T-cell (primary cell): ENCODE measurements at places on chromosomes 12 and 14. TPM values are rescaled to one million over a fixed set of nuclear protein-coding genes. Genes with fewer than 3 reads are reported as not detected.
A peak's percentile ranks its signal among the peaks of the same experiment; 100 is the strongest.

Gene CCND2
- 178 TPM for total RNA-seq

DNA sequence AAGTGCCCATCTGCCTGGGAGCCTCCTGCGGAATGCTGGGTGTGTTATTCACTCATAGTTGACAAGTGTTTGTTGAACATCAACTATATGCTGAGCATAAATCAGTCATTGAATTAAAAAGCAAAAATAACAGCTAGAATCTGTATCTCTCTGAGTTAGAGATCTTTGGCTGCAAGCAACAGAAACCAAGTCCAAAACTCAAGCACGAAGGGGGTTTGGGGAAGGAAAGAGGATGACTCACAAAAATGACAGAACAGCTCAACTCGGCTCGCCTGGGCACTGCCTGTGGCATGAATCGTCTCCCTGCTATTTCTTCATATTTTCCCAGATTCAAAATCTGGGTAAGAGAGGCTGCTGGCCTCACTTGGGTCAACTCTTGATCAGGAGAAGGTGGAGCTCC lies 72.6 kb upstream of the NCOR2 start:
- DNase-seq = no peak

DNA sequence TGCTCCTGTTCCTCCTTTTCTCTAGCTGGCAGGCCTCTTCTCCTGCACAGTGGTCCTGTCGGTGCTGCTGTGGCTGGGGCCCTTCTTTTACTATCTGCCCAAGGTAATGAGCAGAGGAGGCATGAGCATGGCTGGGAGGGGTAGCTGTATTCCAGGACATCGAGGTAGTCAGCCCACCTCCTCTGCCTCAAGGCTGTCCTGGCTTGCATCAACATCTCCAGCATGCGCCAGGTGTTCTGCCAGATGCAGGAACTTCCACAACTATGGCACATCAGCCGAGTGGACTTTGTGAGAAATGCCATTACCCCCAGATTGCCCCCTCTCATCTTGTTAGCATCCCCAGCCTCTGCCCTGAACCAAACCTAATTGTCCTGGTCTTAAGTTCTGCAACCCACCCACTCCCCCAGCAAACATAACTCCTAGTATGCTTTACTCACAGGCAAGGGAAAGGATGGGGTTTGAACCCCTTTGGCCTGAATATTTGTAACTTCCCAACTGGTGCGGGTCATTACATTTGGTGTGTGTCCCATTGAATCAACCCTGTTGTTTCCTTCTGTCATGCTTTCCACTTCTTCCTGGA lies 9.1 kb downstream of the B4GALNT1 start:
- no peak for DNase-seq

- DNase-seq = no peak
Measured at GRCh38 chr12:105026411-105026810, 40.3 kb downstream of the NOPCHAP1 start.

DNA sequence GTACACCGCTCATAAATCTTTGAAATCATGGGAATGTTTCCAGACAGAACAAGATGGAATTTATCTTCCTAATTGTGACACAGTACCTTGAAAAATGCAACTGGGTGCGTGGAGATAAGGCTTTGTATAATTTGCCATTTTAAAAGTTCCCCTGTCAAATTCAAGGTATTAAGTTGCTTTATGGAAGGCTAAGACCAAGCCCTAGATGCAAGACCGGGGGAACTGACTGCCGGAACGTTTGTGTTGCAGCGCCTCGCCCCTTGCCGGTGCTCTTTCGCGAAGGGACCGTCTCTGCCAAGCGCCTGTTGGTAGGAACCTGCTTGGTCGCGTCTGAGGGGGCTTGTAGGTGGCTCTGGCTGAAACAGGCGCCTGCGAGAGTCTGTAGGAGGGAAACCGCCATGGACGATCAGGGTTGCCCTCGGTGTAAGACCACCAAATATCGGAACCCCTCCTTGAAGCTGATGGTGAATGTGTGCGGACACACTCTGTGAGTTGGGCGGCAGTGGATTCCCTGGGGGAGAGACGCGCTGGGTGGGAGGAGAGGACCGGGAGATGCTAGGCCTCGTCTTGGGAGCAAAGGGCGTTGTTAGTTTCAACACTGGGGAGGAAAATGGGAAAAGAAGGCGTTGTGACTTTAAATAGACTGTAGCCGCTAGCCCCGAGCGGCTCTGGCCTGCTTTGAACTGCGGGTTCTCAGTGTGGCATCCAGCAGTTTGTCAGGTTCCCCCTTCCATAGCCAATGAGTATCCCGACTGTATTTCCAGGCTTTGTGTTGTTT lies at the start of gene MNAT1:
Gene MNAT1, plus strand, starts transcription at position 297 of the 778 bp plus-strand sequence. Its CDS starts 102 bp downstream, at position 399.
- peak; percentile 70 for DNase-seq

DNA sequence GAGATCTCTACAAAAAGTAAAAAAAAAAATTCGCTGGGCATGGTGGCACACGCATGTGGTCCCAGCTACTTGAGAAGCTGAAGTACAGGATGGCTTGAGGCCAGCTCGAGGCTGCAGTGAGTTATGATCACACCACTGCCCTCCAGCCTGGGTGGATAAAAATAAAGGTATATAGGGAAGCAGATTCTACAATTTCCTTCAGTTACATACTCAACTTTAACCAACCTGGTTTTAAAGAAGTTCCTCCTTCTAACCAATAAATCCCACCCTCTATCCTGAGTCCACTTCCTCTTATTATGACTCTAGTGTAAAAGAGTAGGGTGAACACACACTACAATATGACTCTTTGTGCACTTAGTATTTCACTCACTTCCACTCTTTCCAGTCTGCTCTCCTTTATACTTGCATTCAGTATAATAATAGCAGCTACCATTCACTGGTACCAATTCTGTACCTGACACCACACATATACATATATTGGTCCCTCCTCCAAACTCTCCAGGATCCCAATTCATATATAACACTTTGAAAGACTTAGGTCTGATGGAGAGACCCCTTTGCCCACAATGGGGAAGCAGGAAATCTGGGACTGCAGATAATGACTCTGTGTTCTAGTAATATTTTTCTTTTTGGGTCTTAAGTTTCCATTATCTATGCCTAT lies 2.3 kb downstream of the ARF3 start:
- DNase-seq = no peak

DNA sequence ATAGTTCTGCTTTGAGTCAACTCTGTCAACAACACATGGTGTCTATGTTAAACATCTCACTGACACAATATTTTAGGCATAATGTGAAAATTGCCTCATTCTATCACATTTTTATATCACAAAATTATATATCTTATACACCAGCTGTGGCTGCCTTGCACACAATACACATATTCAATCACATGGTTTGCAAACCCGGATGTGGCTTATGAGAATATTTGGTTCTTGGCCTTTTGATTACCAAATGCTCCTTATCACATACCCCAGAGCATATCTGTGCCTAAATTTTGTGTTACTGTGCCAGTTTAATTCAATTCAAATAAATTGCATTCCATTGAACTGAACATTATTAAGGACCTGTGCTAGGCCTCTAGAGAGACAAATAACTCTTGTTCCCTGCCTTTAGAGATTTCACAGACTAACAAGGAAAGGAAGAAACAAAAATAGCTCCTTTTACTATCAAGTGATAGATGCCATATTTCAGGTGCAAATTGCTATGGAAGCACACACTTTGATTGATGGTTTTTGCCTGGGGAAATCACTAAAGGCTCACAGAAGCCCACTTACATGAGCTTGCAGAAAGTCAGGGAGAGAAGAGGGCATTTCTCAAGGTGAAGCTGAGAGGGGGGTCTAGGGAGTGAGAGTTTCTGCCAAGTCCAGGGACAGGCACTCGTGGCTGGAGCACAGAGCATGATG lies 63.4 kb downstream of the PPP1R36 start:
- no peak for DNase-seq
